ENCODE measurements at places on chromosomes 4 and X. TPM values are rescaled to one million over a fixed set of nuclear protein-coding genes. Genes with fewer than 3 reads are reported as not detected.

ITM2A gene
- 82.6 TPM for polyA plus RNA-seq

DNA sequence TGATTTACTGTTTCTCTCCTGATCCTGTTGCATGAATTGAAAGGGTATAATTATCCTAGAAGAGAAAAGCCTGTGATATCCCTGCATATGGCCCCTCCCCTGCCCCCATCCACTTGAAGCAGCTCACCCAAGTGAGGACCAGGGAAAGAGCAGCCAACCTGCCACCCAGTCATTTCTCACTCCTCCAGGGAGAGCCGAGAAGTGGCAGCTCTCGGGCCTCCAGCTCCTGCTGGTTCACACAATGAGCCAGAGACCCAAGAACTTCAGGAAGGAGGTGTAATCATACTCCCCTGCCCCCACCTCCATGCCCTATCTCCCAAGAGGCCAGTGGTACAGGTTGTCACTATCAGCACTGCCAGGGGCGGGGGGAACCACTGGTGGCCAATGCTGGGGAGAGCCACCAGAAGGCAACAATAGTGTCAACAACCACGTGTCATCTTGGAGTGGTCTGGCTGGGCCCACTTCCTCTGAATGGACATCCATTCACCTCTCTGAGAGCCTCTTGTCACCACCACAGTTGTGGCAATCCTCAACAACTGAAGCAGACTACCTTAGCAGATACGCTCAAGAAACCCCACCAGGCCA lies 42.9 kb downstream of the APOO start:
- DNase-seq, result no peak

CENPVL1 gene
- polyA plus RNA-seq, result not detected

GRCh38 chrX:108165383-108166111 lies 74.0 kb downstream of the ATG4A start:
- DNase-seq, result peak; percentile 4

DNA sequence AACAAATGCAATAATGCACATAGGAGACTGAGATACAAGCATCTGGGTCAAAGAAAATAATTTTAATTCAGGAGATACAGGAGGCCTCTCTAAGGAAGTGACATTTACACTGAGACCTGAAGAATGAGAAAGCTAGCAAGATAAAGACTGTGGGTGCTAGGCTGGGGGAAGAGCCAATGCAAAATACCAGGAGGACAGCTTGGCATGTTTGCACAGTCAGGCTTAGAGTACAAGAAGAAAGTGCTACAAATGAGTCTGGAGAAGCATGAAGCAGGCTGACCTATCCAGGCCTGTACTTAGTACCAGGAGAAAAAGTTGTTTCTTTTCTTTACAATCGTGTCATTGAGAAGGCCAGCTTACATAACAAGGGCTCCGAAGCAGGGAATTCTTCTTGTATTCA lies 56.9 kb downstream of the GABRB1 start:
- no peak for DNase-seq

All from right lung (tissue), 10 donors.